Smooth muscle cell of trachea (primary cell): ENCODE measurements at places on chromosomes 12 and 14. TPM values are rescaled to one million over a fixed set of nuclear protein-coding genes. Genes with fewer than 3 reads are reported as not detected.

The OR11G2 gene
- not detected in 2 replicates for total RNA-seq

The SLCO1B1 gene
- not detected in 2 replicates for total RNA-seq

The DCN gene
- total RNA-seq = 863 and 1,986 TPM in 2 replicates

The PLBD1 gene
- 2.3 and 3.3 TPM in 2 replicates for total RNA-seq

The GZMB gene
- total RNA-seq = not detected in 2 replicates

The CLSTN3 gene
- total RNA-seq = 19.4 and 25.9 TPM in 2 replicates

The SAMD15 gene
- total RNA-seq = 1.2 and 3.3 TPM in 2 replicates

The PRR4 gene
- total RNA-seq = 0.73 and 3.0 TPM in 2 replicates
